ENCODE measurements at places on chromosomes 16 and 17. TPM values are rescaled to one million over a fixed set of nuclear protein-coding genes. Genes with fewer than 3 reads are reported as not detected.
A peak's percentile ranks its signal among the peaks of the same experiment; 100 is the strongest.

The C1QL1 gene
- 0.29 TPM for total RNA-seq

The SLC5A2 gene
- total RNA-seq: 5.5 TPM

- DNase-seq: no peak
These were observed 4.6 kb downstream of the CIITA start for GRCh38 chr16:10881479-10882030.

DNA sequence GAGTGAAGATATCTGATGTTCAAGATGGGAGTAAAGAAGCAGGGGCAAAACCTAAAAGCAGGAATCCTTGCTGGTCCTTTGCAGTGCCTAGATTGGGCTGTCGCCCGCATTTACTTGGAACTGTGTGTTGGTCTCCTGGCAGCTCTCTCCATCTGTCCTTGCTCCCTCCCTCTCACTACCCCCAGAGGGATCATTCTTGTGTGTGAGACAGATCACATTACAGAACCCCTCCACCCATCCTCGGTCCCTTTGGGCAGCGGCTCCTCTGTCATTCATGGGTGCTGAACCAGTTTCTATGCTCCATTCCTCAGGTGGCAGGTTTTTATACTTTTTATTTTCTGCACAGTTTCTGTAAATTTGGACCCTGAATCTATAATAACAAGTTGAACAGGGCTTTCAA, 99.4 kb upstream of the MYOCD start:
- DNase-seq: no peak

DNA sequence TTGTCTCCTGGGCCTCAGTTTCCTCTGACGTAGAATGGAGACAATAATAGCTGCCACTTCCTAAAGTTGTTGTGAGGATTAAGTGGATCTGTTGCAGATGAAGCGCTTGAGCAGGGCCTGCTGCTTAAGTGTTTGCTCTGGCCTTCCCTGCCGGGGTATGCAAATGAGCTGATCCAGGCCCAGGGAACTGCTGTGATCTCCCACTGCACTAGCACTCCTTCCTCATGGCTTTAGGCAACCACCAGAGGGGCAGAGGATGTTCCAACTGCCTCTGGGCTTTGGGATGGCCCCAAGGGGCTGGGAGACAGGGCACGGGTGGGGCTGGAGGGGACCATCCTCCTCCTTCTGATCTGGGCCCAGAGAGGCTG, 6.2 kb downstream of the SBK1 start:
- no peak for DNase-seq

DNA sequence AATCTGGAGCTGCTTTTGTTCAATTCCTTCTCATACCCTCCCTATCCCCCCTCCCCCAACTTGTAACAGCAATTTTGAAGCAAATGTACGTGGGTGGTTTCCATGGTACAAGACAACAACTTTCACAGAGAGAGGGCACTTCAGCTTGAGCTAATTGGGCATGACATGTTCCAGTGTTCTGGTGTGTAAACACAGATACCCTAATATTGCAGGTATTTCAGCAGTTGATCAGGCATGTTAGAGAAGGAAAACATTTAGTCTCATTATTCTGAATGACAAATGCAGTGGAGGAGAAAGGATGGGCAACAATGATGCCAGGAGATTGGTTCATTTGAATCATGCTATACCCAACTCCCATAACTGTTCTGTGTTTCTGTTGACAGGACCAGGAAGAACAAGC, 137.5 kb downstream of the TRIM37 start:
- no peak for DNase-seq

DNA sequence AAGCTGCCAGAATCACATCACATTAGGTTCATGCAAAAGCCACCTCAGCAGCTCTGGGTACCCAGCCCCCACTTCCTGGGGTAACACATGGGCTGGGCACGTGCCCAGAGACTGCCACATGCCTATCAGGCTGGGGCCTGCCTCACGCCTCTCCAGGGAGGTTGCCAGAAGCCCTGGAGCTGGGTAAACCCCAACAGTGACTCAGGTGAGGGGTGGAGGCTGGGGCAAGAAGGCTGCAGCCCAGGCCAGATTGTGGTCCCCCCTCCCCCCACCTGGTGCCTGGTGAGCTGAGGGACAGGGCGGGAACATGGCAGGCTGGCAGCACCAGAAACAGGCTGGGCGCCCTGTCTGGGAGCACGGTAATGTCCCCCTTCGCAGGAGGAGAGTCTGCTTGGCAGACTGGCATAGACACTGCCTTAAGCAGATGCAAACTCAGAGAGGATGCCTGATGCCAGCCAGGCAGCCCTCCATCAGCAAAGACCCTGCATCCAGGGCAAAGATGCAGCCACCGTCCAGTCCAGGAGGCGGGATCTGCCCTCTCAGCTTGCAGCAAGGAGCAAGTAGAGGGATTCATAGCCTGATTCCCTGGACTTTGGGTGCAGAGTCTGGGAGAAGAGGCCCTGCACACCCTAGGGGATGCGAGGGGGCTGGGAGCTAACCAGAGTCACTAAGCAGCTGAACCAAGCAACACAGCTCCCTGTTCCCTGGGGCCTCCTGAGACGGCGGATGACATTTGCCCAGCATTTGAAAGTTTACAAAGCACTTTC, 28.8 kb downstream of the NGFR start:
- peak; percentile 29 for DNase-seq

DNA sequence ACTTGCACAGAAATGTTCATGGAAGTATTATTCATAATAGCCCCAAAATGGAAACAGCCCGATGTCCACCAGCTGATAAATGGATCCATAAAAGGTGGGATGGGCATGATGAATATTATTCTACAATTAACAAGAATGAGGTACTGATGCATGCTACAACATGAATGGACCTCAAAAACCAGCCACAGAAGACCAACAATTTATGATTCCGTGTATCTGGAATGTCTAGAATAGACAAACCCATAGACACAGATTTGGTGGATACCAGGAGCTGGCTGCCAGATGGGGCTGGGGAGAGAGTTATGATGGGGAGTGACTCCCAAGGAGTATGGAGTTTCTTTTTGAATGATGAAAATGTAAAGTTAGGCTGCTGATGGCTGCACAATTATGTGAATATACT, 10.8 kb upstream of the NAGLU start:
- DNase-seq: no peak
